ENCODE measurements at places on chromosomes 2 and 18.
A peak's percentile ranks its signal among the peaks of the same experiment; 100 is the strongest.

DNA sequence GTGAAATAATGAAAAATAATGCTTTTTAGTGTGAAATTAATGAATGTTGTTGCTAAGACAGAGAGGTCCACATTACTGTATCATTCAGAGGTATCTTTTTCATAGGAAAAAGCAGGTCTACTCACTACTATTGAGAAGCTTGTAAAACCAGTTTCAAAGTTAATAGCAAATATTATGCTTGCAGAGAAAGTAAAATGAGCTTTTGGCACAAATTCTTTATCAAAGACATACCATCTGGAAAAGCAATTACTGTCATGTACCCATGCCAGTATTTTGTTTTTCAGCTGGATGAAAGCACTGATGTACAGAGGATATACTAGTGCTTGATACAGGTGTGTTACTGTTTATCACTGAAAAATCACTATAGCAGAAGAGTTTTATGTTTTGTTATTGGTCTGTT, 77.5 kb downstream of the NCOA1 start:
- no peaks in the 10 kb centered on the region for H3K4me1 ChIP-seq
- no peak for DNase-seq
- H3K36me3 ChIP-seq: no peaks in the 10 kb centered on the region
- no peaks in the 10 kb centered on the region for H3K27me3 ChIP-seq
- no peak overlapping the region for H3K27ac ChIP-seq
- no peak overlapping the region for H3K4me3 ChIP-seq

DNA sequence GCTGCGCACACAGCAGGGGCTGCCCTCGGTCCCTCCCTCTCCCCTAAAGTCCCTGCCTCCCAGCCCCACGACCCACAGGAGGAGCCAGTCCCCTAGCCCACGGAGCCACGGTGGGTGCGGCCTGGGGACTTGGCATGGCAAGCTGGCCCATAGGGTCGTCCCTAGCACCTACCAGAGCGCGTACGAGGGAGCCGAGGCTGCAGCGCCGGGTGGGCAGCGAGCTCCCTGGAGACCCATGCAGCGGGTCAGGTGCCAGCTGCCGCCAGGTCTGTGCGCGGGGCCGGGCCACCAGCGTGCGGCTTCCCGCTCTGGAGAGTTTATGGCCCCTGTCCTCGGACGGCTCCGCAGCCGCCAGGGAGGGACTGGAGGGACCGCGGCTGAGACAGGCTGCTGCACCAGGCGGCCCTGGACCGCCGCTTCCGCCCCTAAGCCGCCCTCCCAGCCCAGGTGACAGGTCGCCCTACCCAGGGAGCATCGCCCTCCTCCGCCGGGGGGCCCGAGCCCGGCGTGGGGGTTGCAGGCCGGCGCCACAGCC, 273.6 kb downstream of the CCDC74A start:
- no peaks in the 10 kb centered on the region for H3K27me3 ChIP-seq
- H3K36me3 ChIP-seq: no peaks in the 10 kb centered on the region
- H3K4me1 ChIP-seq: no peaks in the 10 kb centered on the region
- DNase-seq: no peak
- no peak overlapping the region for H3K4me3 ChIP-seq

GRCh38 chr2:34664266-34664665, 1065.2 kb upstream of the FAM98A start:
- no peaks in the 10 kb centered on the region for H3K4me1 ChIP-seq
- no peak overlapping the region for H3K4me3 ChIP-seq
- H3K27me3 ChIP-seq: no peaks in the 10 kb centered on the region
- no peak for DNase-seq

- H3K4me1 ChIP-seq: peaks cover 6% of the 10 kb centered on the region
- H3K36me3 ChIP-seq: no peaks in the 10 kb centered on the region
- H3K27ac ChIP-seq: peak within 1 kb of the TSS; percentile 68
These were observed at the start of gene CMPK2 for GRCh38 chr2:6865346-6866274. Gene CMPK2, minus strand, starts transcription at chr2:6865907. Its CDS starts 211 bp downstream, at chr2:6865696.

- no peaks in the 10 kb centered on the region for H3K27me3 ChIP-seq
- no peak overlapping the region for H3K27ac ChIP-seq
- no peaks in the 10 kb centered on the region for H3K36me3 ChIP-seq
- DNase-seq: no peak
These were observed 81.5 kb upstream of the GPC1 start for GRCh38 chr2:240353944-240354343.

- no peak overlapping the region for H3K4me3 ChIP-seq
- no peaks in the 10 kb centered on the region for H3K36me3 ChIP-seq
- H3K4me1 ChIP-seq: peaks cover 7% of the 10 kb centered on the region
- no peak for DNase-seq
- no peak overlapping the region for H3K27ac ChIP-seq
These were observed 32.4 kb upstream of the SLC3A1 start for GRCh38 chr2:44242904-44243303.

- H3K4me3 ChIP-seq: no peak overlapping the region
- H3K36me3 ChIP-seq: no peaks in the 10 kb centered on the region
- H3K27me3 ChIP-seq: no peaks in the 10 kb centered on the region
- H3K4me1 ChIP-seq: peaks cover 44% of the 10 kb centered on the region
- no peak for DNase-seq
These were observed 70.5 kb downstream of the RBMS1 start for GRCh38 chr2:160423126-160423525.

GRCh38 chr2:101140237-101140636, 10.9 kb downstream of the TBC1D8 start:
- no peaks in the 10 kb centered on the region for H3K36me3 ChIP-seq
- no peak overlapping the region for H3K27ac ChIP-seq
- no peaks in the 10 kb centered on the region for H3K27me3 ChIP-seq
- no peaks in the 10 kb centered on the region for H3K4me1 ChIP-seq

DNA sequence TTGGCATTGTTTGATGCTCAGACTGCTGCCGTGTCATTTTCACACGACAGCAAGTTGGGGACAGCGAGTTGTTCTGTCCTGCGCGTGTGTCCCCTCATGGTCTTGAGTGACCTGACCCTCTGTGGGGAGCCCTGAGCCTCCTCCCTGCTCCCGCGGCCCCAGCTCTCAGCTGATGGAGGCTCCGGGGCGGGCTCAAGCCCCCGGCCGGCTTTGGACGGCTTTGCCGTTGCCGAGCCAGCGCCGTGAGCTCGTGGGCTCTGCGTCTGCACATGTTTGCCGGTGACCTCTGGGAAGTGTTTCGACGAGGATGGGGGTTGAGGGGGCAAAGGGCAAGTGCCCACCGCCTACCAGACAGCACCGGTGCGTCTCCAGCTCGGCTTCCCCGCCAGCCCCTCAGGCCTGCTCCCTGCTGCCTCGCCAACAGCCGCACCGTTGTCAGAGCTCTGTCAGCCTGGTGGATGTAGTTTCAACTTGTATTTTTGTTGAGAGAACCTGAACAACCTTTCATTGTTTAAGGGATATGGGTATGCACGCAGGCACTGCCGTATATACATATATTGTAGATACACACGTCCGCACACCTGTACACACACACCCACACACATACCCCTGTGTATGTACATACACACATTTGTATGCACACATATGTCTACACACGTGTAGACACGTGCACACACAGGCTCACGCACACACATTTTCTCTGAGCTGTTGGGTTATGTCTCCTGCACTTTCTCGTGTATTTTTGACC, 13.7 kb downstream of the PDCD1 start:
- no peak overlapping the region for H3K27ac ChIP-seq
- DNase-seq: no peak
- no peaks in the 10 kb centered on the region for H3K36me3 ChIP-seq
- peaks cover 28% of the 10 kb centered on the region for H3K4me1 ChIP-seq
- H3K4me3 ChIP-seq: peak overlapping the region; percentile 56

DNA sequence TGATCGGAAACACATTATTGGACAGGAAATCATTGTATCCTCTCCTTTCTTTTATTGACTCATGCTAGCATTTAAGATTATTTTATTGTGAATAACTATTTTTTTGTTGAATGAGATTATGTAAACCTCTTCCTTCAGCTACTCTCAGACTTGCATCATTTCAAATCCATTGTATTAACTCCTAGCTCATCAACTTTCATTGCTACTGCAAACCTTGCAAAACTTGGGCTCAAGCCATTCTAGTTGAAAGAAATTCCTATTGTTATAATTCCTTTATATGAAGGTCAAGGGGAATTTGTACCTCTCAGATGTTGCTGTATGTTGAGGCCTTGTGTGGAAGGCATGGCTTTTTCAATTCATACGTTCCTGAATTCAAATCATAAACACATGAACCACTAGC, 1764.6 kb downstream of the SUCLG1 start:
- no peaks in the 10 kb centered on the region for H3K4me1 ChIP-seq
- DNase-seq: no peak
- no peak overlapping the region for H3K4me3 ChIP-seq
- H3K36me3 ChIP-seq: no peaks in the 10 kb centered on the region
- no peaks in the 10 kb centered on the region for H3K27me3 ChIP-seq

DNA sequence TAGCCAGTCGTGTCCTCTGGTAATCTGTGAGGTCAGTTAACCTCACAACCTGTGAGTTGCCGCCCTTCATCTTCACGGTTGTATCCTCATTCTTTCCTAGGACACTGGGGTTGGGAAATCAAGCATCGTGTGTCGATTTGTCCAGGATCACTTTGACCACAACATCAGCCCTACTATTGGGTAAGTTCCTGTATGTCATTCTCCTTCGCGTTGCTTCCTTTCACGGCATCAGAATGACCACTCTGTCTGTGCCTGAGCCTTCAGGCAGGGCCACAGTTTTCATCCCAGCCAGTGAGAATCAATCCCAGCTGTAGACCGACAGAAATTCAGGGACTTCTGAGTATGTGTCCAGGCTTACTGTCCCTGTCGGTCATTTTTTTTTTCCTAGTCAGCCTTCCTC, 67.1 kb downstream of the RAB31 start:
- H3K4me3 ChIP-seq: no peak overlapping the region
- no peak for DNase-seq
- no peak overlapping the region for H3K27ac ChIP-seq
- H3K36me3 ChIP-seq: no peaks in the 10 kb centered on the region
- H3K27me3 ChIP-seq: no peaks in the 10 kb centered on the region

DNA sequence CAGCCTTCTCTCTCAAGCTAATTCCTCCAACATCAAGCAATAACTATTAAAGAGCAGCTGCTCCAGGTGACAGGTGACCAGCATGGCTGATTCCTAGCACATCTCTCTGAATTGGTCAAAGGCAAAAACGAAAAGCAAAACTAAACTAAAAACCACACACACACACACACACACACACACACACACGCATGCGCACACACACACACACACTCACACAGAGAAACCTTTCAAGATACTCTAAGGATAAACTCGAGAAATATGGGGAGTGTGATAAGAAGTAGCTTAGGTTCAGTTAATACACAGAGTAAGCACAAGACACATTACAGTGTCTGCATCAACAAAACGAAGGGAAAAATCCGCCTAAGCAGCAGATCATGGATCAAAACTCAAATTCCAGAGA, 74.5 kb upstream of the FZD7 start:
- H3K4me3 ChIP-seq: no peak overlapping the region
- DNase-seq: no peak
- H3K36me3 ChIP-seq: no peaks in the 10 kb centered on the region
- peaks cover under 1% of the 10 kb centered on the region for H3K4me1 ChIP-seq
- no peaks in the 10 kb centered on the region for H3K27me3 ChIP-seq
- H3K27ac ChIP-seq: no peak overlapping the region

DNA sequence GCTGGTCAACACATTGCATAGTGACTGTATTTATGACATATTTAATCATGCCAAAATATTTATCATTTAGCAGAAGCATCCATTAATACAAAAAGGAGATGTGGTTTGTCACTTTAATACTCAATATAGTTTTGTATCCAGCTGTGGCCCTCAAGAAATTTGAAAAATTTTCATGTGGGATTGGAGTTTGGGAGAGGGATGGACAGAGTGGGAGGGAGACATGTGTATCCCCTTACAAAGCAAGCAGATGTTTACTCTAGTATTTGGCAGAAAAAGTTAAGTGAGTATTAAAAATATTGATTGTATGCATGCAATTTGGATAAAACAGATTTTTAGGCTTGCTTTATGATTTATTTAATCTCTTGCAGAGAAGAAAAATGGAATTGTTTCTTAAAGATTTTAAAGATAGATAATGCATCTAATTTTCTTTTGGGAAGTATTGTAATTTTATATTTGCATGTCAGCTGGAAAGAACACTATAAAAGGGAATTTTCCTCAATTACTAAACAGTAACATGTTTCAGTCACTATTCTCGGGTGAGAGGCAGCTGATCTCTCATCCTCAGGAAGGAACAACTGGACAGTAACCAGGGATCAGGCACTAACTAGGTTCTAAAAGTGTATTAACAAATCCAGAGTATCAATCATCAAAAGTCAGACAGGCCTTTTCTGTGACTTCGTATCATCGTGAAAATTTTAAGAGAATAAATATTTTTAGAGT, 1184.7 kb upstream of the NXPH2 start:
- DNase-seq: no peak
- no peaks in the 10 kb centered on the region for H3K4me1 ChIP-seq
- no peaks in the 10 kb centered on the region for H3K36me3 ChIP-seq

- no peak for DNase-seq
- no peaks in the 10 kb centered on the region for H3K27me3 ChIP-seq
- no peaks in the 10 kb centered on the region for H3K36me3 ChIP-seq
These were observed 225.4 kb downstream of the FAM210A start for GRCh38 chr18:13500869-13501542.

DNA sequence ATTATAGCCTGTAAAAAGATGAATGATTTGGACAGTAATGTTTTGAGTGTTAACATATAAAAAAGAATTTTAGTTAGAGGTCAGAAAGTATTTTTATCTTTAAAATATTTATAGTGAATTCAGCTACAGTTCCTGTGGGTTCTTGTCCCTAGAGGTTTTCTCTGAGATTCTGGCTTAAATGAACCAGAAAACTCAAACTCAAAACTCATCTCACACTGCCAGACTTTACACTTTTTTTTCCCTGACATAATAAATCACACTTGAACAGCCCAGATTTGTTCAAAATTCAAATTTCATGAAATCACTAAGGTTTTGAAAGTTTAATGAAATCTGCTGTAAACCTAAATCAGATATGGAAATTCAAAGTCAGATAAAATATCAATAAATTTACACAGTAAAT, 92.3 kb downstream of the KCNH7 start:
- no peaks in the 10 kb centered on the region for H3K36me3 ChIP-seq
- no peak overlapping the region for H3K4me3 ChIP-seq
- no peak overlapping the region for H3K27ac ChIP-seq
- H3K27me3 ChIP-seq: no peaks in the 10 kb centered on the region

- H3K36me3 ChIP-seq: no peaks in the 10 kb centered on the region
- no peak for DNase-seq
- no peaks in the 10 kb centered on the region for H3K27me3 ChIP-seq
- H3K27ac ChIP-seq: no peak overlapping the region
- no peaks in the 10 kb centered on the region for H3K4me1 ChIP-seq
- no peak overlapping the region for H3K4me3 ChIP-seq
These were observed 25.4 kb downstream of the CYBRD1 start for GRCh38 chr2:171547720-171548119.

- peaks cover 15% of the 10 kb centered on the region for H3K4me1 ChIP-seq
- no peaks in the 10 kb centered on the region for H3K27me3 ChIP-seq
- H3K4me3 ChIP-seq: peak overlapping the region; percentile 35
These were observed 15.1 kb upstream of the NMUR1 start for GRCh38 chr2:231545105-231545902.
